ENCODE measurements at places on chromosomes 11 and 22.

- peak; percentile 33 for DNase-seq
These were observed 112.8 kb downstream of the WNT7B start for GRCh38 chr22:45863981-45864751.

DNA sequence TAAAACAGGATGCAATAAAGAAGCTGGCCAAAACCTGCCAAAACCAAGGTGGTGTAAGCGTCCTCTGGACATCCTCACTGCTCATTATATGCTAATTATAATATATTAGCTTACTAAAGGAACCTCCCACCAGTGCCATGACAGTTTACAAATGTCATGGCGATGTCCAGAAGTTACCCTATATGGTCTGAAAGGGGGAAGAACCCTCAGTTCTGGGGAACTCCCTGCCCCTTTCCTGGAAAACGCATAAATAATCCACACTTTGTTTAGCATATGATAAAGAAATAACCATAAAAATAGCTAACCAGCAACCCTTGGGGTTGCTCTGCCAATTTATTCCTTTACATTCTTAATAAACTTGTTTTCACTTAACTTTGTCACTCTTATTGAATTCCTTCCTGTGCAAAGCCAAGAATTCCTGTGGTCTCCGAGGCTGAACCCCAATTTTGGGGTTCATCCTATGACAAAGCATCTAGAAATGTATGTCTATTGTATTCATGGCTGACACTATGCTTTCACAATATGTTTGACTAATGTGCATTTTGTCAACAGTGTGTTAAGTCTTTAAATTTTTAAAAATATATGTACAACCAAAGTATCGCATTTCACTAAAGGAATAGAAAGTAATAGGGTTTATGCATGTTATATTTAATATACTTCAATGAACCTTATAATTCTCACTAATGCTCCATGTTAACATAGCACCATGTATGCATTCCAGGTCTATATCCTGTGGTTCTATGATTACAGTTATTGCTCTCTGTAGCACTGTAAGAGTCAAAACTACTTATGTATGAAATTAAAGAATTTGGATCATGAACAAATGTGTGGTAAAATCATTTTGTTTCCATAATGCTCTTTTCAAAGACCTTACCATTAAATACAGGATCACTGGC lies 25.1 kb downstream of the LGR4 start:
- no peak for DNase-seq

- DNase-seq, result no peak
These were observed 193.0 kb downstream of the MAML2 start for GRCh38 chr11:96149743-96150555.

DNA sequence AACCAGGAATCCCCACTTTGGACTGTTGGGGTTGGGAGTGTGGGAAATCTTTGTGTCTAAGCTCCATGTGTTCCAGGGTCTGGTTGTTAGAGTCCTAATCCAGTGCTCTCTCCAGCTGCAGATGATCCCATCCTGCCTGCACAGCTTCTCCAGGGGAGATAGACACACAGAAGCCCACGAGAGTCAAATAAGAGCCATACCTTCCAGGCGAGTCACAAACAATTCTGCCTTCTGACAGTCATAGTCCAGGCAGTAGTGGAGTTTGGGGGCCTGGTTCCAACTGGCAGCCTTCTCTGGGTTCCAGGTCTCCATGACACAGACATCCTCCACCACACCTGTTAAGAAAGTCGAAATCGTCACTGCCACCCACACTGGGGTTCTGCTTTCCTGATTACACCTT lies 32.1 kb downstream of the SYT13 start:
- DNase-seq, result no peak

- DNase-seq, result no peak
These were observed 20.6 kb downstream of the KCNQ1 start for GRCh38 chr11:2465202-2466068.

GRCh38 chr22:20147237-20147988 lies 3.4 kb downstream of the CCDC188 start:
- no peak for DNase-seq

GRCh38 chr11:69409812-69410645 lies 71.4 kb upstream of the LINC01488 start:
- DNase-seq, result no peak

GRCh38 chr11:134882141-134882540 lies 470.1 kb upstream of the B3GAT1 start:
- no peak for DNase-seq

DNA sequence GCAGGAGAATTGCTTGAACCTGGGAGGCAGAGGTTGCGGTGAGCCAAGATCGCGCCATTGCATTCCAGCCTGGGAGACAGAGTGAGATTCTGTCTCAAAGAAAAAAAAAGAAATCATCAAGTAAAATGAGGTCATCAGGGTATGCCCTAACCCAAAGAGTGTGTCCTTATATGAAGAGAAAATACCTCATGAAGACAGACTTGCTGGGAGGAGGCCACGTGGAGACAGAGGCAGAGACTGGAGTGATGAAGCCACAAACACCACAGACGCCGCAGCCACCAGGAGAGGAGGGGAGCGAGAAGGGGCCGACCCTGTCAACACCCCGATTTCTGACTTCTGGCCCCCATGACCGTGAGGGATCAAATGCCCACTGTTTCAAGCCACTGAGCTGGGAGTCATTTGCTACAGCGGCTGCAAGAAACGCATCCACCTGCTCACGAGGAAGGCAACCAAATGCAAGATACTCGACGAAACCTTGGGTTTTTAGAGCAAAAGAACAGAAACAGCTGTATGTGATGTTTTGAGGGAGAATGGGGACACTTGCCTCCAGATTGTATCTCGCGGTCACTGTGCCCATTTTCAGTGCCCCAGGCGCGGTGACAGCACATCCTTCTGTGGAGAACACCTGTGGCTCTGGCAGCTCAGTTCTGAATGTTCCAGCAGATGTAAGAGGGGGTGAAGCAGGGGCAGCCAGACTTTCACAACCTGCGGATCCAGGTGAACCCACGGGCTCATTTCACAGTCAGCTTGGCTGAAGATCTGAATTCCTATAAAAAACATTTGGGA lies 1317.2 kb downstream of the TBC1D22A start:
- DNase-seq, result no peak

DNA sequence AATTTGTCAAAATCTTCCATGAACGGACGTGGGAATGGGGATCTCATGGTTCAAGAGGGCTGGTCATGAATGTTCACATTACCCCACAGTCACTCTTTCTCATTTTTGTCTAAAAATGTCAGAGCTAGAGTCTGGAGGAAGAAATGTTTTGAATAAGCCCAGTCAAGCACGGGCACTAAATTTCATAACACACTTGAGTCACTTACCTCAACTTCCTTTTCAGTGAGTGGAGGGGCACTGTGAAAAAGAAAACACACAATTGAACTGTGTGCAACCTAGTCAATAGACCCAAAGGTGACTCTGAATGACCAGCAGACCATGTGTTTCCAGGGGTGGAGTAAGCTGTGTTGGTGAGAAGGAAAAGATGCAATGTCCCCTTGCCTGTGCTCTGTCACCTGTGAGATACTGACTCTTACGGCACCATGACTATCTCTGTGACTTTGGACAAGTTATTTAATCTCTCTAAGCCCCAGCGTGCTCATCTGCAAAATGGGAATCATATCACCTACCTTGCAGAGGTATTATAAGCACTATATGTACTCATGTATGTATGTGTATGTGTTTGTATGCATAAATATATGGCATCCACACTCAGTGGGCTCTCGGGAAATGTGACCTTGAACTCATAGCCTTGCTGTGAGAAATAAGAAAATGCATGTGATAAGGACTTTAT lies 38.2 kb upstream of the LYVE1 start:
- no peak for DNase-seq

- no peak for DNase-seq
These were observed 167.9 kb upstream of the B3GAT1 start for GRCh38 chr11:134579724-134580609.

DNA sequence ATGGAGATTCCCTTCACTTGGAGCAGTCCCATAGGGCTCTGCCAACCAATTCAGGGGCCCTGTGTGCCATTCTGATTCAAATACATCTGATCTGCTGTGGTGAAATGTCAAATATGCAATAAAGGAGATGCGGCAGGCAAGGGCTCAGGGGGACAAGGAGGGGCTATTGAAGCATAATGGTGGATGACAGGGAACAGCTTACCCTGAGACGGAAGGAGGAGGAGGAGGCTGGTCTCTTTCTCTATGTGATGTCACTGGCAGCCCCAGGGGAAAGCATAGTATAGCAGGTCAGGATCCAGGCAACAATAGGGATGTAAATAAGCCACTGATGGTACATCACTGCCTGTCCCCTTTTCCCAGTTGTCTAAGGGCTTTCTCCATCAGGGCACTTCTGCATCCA lies 350.9 kb upstream of the SYN3 start:
- DNase-seq, result no peak

- DNase-seq, result no peak
These were observed 24.8 kb upstream of the CYB5R3 start for GRCh38 chr22:42673898-42674401.

- peak; percentile 42 for DNase-seq
These were observed 3.5 kb upstream of the KRTAP5-6 start for GRCh38 chr11:1693327-1694063.

GRCh38 chr11:17548444-17548843 lies 1.4 kb downstream of the OTOG start:
- no peak for DNase-seq

DNA sequence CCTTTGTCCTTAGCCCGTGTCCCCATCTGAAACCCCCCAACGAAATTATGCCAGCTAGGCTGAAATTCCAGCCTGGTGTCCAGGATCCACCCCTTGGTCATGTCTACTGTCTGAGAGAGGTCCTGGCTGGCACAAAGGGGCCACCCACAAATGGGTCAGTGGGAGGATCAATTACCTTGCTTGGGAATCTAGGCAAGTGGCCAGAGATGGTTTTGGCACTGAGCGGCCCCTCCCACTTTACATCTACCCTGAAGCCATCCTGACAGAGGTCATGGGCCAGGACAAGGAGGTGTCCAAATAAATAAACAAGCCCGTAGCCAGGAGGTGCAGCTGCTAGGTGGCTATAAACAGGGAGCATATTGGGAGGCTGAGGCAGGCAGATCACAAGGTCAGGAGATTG lies 311.5 kb downstream of the MN1 start:
- no peak for DNase-seq

GRCh38 chr11:134045799-134046635 lies 22.9 kb upstream of the JAM3 start:
- no peak for DNase-seq

DNA sequence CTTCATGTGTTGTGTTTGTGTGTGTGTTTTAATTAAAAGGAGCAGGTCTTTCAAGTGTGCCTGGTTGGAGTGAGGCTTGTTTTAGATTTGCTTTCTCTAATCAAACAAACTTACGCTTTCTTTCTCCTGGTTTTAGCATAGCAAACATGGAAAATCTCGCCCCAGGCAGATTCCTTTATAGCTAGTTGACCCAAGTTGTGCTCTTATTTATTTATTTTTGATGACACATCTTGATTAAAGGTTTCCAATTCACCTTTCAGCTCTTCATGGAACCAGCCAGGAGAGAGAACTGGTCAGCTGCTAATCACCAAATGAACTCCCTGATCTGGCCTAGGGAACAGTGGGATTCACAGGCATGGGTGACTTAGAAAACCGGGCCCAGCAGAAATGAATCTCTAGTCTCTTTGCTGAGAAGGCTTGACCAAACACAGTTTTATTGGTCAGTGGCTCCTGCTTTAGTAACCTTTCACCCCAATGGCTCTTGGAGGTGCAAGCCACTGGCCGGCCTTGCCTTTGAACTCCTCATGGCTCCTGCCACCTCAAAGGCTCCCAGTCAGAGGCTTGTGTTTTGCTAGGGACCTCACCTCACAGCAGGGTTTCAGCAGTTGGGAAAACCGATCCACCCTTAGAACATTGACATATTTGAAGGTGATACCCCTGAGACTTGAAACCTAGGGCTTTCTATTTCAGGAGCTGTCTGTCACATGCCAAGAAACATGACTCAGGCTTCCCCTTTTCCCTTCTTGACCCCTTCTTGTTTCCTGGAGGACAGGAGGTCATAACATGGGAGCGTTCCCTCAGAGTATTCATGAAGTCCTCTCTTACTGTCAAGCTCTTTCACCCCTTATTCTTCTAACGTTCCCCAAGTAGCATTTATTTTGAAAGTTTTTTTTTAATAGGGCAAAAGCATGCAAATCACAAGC lies 48.8 kb downstream of the EXT2 start:
- DNase-seq, result no peak

DNA sequence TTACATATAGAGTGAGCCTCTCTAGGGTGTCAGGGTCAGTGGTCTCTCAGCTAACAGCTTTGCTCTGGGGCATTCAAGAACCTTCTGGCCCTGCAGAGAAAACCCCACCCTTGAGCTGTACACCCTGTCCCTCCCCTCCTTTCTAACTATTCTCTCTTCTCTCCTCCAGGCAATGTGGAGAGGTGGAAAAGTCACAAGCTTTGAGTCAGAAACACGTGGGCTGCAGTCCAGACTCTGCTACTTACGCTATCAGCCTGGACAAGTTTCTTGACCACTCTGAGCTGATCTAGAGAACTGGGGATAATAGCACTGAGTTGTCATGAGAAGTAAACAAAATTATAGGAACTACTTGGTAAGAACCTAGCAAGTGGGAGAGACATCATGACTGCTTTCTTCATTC lies 10.7 kb upstream of the FAM83F start:
- no peak for DNase-seq

- DNase-seq, result no peak
These were observed 15.3 kb downstream of the TRIM44 start for GRCh38 chr11:35677904-35678303.

DNA sequence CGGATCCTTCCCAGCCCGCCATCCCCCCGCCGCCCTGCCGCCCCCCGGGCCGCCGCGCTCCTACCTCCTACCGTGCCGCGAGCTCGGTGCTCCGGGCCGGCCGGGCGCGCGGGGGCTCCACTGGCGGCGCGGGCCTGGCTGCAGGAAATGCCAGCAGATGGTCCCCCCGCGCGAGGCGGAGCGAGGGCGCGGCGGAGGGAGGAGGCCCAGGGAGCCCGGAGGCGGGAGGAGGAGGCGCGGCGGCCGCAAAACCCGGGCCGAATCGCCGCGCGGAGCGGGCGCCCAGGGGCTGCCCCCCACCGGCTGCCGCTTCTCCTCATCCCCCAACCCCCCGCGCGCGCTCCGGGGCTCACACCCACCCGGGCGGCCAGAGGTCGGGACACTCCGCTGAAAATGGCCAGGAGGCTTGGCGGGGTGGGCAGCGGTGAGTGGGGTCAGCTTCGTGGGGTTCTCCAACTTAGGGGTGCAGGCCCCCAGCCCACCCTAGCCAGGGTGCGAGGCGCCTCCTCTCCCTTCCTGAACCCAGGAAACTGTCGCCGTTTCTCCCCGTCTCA lies at the start of gene OSBPL5:
Gene OSBPL5, minus strand, starts transcription at position 159 of the 554 bp plus-strand sequence. CDS start 36,162 bp downstream, outside the sequence.
- no peak for DNase-seq

DNA sequence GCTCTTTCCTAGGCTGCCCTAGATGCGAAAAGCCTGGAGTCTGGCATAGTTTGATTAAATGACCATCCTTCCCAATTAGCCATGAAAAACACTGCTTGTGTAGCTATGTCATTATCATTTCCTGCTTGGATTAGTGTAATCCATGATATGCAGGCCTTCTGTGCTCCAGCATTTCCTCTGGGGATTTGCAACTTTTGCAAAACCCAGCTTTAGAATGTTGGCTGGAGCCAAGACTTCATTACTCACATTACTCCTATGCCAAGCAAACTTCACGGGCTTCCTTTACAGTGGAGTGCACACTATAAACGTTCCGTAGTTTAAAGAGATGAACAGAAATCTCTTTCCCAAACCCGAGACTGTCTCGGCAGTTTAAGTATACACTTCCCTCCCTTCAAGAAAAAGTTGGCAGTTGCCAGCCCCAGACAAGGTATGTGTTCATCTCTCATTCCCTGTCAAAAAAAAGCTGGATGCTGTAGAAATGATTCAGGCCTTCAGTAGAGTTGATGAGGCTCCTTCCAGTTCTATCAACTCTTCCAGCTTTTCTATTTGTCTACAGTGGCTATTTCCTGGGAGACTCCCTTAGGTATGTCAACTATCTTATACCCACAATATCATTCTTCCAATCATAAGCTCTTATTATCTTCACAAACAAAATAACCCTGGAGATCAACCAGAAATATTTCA lies 180.0 kb downstream of the MAML2 start:
- no peak for DNase-seq
